Thoracic aorta (tissue), 2 donors: ENCODE measurements at places on chromosomes 3 and 15. TPM values are rescaled to one million over a fixed set of nuclear protein-coding genes. Genes with fewer than 3 reads are reported as not detected.

Gene OR5H1
- not detected for total RNA-seq

Gene UROC1
- not detected for total RNA-seq

Gene CHRD
- 21.7 TPM for total RNA-seq

Gene GOLGA6B
- total RNA-seq = not detected

Gene MAGEL2
- 0.56 TPM for total RNA-seq

Gene ARNT2
- 22.9 TPM for total RNA-seq

Gene COL6A6
- 0.42 TPM for total RNA-seq

Gene LRRC28
- 35.3 TPM for total RNA-seq

Gene GOLGA6L10
- total RNA-seq = 3.1 TPM

Gene OR5K2
- total RNA-seq = not detected

DNA sequence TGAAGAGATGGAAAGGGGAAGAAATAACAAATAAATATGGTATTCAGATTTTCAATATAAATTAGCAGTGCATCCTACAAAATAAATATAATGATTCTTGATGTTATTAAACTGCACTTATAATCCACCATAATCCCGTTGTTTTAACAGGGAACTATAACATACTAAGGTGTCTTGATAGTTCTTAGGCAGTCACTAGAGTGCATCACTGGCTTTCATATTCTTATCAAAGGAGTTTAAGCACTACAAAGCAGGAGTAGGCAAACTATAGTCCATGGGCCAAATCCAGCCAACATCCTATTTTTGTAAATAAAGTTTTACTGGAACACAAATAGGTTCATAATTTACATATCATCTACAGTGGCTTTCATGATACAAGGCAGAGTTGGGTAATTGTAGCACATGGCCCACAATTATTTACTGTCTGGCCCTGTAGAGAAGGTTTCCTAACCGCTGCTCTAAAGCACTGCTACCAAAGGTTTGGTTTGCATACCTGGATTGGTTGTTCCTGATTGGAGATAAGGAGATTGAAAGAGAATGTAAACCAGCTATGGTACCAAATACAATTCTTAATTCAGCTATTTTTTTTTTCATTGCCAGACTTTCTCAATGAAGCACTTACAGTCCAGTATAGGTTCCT, 104.3 kb downstream of the ZNF280D start:
- DNase-seq = no peak

- DNase-seq = no peak
Observed at GRCh38 chr3:70833239-70833960, 521.0 kb upstream of the MDFIC2 start.

DNA sequence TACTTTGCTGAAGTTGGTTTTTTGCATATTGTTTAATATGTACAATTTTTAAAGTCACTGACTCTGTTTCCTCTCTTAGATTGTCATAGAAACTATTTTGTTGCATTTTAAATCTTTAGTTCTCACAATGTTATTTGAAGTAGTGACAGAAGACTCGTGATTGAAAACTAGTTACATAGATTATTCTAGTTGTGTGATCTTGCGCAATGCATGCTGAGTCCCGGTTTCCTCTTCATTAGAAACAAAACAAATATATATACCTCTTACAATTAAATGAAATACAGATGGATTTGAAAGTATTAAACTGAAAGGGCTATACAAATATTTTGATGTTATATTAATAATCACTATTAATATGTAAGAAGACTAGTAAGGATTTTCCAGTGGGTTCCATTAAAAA, 333.0 kb downstream of the LPP start:
- no peak for DNase-seq

DNA sequence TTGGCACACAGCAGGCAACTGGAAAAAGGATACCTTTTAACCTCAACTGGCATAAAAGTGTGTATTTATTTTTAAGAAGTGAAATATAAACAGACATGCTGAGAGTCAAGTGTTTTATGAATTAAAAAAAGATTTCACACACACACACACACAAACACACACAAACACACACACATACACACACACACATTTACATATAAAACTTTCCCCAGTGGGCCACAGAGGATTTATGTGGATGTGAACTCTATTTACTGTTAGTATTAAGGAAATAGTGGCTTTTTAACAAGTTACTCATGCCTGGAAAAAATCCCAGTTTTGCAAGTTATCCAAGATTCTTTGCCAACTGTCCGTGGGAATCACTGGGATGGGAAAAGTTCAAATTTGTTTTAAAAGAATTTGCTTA, 725.9 kb upstream of the NR2F2 start:
- no peak for DNase-seq

DNA sequence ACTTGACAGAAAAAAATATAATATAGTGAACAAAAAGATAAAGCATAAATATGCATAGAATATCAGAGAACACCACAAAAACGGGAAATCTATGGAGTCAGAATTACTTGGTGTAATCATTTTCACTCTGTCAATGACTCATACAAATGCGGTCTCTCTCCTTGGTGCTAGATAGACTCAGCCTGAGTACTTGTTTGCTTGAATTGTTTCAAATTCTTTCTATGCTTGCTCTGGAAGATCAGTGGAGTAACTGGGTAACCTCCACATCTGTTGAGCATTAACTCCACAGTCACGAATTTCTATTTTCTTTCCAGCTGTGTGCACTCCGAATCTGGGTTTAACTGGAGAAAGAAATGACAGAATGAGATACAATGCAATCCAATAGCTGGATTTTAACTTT, 760.4 kb downstream of the ZPLD1 start:
- no peak for DNase-seq

DNA sequence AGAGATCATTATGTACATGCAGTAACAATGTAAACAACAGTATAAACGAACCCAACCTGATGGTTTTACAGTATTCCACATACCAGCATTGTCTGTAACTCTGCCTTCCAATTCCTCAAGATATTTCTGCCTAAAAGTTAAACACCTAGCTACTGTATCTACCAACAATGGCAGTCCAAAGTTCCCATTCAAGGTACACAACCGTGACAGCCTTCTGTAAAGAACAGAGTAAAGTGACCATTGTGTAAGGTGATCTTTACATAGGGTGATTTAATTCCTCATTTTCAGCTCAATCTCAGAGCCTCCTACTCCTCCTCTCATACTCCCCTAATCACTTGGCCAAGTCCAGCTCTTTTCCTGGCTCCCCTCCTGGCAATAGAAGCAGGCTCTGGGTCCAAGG, 10.4 kb downstream of the SECISBP2L start:
- no peak for DNase-seq

DNA sequence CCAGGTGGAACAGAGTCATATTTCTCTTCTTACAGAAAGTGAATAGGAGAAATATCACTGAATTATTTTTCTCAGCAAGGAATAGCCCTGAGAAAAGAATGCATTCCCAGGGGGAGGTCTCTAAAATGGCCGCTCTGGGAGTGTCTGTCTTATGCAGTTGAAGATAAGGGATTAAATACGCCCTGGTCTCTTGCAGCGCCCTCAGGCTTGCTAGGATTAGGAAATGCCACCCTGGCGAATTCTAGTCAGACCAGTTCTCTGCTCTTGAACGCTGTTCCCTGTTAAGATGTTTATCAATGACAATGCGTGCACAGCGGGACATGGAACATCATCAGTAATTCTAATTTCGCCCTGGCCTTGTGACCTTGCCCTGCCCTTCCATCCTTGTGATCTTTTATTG, 949.0 kb upstream of the SEMA6D start:
- DNase-seq = no peak

GRCh38 chr15:57146506-57147201, 228.2 kb downstream of the TCF12 start:
- no peak for DNase-seq

GRCh38 chr15:46278062-46278461, 643.2 kb downstream of the SQOR start:
- no peak for DNase-seq

GRCh38 chr3:182848906-182849305, 55.6 kb downstream of the ATP11B start:
- DNase-seq = no peak

DNA sequence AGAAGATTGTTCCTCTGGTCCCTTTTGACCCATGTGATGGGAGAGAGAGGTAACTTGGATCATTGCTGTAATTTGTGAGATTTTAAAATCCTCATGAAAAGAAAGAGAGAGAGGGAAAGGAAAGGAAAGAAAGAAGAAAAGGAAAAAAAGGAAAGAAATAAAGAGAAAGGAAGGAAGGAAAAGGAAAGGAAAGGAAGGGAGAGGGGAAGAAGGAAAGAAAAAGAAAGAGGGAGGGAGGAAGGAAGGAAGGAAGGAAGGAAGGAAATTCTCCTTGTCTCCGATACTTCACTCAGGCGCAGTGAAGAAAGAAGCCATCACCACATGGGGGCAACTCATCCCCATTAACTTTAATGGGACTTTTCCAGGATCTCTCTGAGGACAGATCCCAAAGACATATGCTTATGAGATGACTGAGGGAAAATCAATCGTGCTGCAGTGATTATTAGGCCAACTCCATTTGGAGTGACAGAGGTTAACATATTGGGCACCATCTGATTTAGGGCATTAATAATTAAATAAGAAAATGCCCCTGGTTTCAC, 123.0 kb downstream of the MEGF11 start:
- no peak for DNase-seq

DNA sequence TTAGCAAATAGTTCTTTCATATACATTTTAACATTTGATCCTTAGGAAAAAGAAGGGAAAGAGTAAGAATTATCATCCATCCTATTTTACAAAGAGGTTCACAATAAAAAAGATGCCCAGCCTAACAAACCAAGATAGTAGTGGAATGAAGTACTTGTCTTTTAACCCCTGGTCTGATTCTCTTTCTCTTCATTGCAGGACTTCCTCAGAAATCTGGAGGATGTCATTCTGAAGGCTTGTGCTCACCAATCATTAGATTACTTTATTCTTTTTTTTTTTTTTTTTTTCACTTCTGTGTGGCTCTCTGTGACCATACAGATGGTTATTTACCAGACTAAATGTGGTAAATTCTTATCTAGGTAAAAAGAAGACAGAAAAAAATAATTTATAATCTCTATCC, 7.0 kb downstream of the HDGFL3 start:
- DNase-seq = no peak

DNA sequence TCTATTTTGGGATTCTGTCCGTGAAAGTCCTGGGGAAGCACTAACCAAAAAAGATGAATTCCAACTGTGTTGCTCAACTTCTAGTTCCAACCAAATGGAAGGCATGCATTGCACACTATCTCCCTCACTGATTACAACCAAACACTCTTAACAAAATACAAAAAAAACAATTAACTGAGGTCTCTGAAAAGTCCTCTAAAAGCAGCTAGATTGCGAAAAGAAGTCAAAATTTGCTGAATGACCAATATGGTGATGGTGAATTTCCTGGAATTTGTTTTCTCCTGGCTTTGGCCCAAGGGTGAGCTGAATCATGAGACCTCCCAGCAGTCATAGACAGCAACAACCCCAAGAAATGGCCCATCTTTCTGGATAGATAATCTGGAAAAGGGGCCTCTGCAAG, 28.3 kb downstream of the CYP19A1 start:
- DNase-seq = no peak

DNA sequence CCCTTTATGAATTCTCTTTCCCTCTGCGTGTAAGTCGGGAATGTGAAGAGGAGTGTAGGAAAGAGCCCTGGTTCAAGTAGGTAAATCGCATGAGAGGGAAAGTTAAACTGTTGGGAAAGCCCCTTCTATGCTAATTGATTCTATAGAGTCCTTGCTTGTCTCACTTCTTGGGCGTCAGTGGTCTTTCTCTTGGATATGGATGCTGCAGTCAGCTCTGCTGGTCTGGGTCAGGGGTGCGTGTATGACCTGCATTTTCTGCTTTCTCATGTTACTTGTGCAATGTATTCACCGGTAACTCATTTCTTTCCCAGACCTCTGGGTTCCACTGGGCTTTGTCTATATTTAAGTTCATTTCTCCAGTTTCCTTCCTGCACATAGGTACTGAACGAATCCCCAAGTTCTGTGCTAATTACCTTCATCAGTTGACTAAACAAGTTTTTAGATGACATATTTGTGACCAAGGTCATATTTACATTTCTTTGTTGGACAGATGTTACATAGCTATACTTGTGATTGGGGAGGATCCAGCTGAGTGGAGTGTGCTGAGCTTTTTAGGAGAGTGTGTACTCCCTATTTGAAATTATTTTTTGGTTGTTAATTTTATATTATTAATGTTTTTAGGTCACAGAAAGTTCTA, 1.4 kb downstream of the SETD5 start:
- no peak for DNase-seq

DNA sequence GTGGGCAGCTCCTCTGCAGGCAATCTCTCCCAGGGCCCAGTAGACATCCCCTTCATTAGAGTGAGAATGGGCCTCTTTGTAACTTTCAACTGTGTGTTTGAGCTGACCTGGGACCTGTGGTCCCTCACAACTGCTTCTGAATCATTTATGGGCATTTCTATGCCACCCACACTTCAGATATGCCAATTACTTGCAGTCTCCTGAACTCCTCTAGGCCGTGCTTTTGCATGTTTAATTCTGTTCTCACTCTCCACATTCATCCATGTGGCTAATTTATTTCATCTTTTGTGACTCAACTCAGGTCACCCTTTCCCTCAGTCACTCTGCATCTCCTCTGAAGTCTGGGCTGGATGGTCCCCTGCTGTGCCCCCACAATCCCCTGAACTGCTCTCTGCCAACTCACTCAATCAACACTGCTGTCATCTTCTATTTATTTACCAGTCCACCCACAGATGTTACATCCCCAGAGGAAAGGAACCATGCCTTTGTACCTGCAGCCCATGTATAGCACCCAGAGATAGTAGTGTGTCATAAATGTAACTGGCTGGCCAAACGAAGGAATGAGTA, 364.7 kb downstream of the EPHB1 start:
- DNase-seq = no peak

DNA sequence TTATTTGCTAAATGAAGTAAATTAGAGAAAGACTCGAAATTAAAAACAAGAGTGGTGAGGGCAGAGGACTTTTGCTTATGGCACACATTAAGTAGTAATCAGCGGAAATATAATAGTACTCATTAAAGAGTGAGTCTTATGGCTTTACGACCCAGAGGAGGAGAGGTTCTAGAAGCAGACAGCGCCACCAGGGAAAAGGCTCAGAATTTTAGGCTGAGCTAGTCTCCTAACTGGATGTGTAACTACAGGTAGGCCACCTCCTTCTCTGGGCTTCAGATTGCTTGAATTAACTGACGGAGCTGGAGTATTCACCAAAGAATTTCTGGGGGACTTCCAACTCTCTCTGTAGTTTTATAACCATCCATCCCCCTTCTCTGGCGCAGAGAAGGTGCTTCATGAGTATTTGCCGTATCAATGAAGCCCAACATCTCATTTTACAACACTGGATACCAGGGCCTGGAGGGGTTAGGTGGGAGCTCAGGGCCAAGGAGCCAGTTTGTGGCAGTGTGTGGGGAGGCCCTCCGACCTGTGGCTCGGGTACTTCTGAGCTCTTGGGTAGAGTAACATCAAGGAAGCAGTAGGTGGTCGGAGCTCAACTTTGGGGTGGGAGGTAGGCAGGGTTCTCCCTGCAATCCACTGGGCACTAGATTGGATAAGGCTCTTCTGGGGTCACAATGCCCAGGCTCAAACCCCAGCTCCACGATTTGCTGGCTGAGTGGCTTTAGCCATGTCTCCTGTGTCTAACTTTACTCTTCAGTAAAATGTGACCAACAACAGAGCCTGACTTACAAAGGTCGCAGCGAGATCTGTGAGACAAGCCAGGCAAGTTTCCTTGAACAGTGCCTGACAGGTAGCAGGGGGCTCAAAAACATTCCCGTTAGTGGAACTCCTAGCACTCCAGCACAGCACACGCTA, 1.1 kb downstream of the CHCHD4 start:
- no peak for DNase-seq

GRCh38 chr3:112814266-112814665, 32.4 kb downstream of the CD200R1L start:
- no peak for DNase-seq

GRCh38 chr3:88189361-88189810, 39.6 kb downstream of the C3orf38 start:
- no peak for DNase-seq

GRCh38 chr3:138119423-138119766, 4.0 kb upstream of the DZIP1L start:
- no peak for DNase-seq
